ENCODE measurements at places on chromosomes 6 and 20. TPM values are rescaled to one million over a fixed set of nuclear protein-coding genes. Genes with fewer than 3 reads are reported as not detected.

GRCh38 chr20:36454698-36455427 lies 86.5 kb upstream of the MYL9 start:
- DNase-seq = no peak

GRCh38 chr6:72406517-72406916 lies 215.3 kb upstream of the KCNQ5 start:
- no peak for DNase-seq

DNA sequence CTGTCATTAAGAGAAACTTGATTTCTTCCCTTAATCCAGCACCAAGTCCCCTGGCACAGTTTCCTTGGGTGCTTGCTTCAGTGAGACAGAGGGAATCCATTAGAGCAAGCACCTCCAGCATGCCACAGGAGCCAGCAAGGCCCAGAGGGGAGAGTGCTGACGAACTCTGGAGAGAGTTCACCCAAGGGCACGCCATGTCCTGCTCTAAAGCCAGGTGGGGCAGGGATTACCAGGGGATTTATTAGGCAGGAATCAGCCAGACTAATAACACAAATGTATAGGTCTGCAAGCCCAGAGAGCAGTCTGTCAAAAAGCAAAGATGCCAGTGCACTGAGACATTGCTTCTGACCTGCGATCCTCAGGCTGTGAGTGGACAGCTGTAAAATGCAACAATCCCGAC lies 155.4 kb upstream of the SYNDIG1 start:
- no peak for DNase-seq

DNA sequence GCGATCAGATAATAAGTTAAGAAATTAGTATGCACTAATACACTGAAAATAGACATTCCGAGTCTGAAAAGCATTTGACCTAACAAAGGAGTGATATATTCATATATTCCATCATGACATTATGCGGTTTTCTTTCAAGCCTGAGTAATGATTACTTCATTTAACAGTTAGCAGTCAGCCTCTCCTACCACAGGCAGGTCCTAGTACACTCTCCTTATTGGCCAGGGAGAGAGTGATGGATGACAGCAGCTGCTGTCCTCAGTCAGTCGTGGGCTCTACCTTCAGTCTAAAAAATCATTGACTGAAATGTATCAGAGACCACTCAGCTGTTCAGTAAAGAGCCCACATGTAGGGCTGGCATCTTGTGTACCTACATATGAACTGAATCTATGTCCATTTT lies 33.2 kb upstream of the VGLL2 start:
- DNase-seq = no peak

DNA sequence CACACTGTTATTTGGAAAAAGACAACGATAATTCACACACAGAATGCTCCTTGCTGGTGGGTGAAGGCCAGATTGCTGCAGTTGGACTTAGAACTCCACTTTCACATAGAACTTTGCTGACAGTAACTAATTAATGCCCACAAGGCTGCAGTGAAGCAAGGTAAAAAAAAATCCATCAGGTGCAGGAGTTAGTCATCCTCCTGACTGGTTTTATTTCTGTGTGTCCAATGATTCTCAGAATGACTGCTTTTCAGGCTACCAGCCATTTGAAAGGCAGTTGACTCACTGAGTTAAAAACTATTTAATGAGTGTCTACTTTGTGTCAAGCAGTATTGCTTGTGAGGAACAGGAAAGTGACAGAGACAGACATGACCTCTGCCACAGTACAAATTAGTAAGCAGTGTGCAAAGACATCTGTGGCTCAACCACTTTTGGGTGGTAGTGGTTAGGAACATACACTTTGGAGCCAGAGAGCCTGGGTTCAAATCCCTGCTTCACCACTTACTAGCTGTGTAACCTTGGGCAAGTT lies 41.9 kb downstream of the ELOVL5 start:
- DNase-seq = no peak

- no peak for DNase-seq
These were observed 81.7 kb downstream of the THBS2 start for GRCh38 chr6:169171951-169172350.

GRCh38 chr6:3438190-3439167 lies 18.4 kb downstream of the SLC22A23 start:
- peak; percentile 91 for DNase-seq

DNA sequence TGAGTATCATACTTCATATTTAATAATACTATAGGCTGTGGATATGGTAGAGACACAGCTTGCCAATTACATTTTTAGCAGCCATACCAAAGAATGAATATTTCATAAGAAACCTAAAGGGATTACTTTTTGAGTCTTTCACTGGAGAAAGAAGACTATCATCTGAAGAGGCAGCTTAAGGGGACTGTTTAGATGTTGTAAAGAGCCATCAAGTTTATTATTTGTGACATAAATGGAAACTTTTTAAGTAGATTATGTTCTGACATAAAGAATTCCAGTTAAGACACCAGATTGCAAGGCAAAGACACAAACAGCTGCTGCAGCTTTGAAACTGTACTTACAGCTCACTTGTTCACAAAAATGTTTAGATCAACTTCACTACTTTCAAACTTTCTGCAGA lies 429.4 kb downstream of the TFAP2A start:
- DNase-seq = no peak

DNA sequence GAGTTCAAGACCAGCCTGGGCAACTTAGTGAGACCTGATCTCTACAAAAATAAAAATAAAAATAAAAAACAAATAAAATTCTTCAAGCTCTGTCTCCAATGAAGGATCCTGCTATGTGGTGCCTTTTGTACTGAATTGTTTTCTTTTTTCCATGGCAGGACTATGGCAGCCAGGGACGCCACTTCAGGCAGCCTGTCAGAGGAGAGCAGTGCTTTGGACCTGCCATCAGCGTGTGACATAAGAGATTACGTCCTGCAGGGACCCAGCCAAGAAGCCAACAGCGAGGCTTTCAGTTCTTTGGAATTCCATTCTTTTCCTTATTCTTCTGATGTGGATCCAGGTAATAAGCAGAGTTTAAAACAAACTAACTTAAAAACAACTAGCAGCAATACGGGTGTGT lies 22.5 kb downstream of the SHLD1 start:
- no peak for DNase-seq

DNA sequence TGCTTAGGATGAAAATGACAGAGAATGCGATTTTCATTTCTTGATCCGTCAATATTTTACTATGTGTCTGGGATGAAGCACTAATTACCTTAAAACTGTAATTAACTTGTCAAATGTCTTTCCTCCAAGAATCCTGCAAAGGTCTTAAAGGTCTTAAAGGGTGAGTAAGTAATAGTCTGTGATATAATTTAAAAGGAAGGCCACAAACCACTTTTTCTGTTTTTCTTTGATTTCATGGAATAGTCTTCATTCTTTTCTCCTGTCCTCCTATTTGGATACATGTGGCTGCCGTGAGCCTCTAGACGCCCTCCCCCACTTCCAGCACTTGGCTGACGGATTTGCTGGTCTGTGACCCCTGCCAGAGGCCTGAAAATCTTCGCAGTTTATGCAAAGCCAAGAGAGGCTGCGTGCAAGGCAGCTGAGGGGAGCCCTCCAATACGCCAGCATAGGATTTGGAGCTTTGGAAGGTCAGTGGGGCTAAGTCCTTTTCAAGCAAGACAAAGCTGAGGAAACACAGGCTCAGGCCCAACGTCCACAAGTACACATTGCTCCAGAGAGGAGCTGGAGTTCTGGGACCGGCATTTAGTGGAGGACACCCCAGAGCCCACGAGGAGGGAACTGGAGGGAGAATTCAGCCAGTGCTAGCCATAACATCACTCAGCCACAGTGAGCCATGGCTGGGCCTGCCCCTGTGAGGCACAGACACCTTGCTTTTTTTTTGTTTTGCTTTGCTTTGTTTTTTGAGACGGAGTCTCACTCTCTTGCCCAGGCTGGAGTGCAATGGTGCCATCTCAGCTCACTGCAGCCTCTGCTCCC lies 382.6 kb downstream of the SMOC2 start:
- DNase-seq = no peak

Gene ENPP5
- total RNA-seq = 0.89 TPM

Gene RNF146
- total RNA-seq = 18.9 TPM

Gene ANKRD66
- not detected for total RNA-seq

Gene TRIM10
- total RNA-seq = not detected

Gene PDYN
- not detected for total RNA-seq

Gene ELMO2
- total RNA-seq = 43.7 TPM

Gene PRPH2
- not detected for total RNA-seq

Gene CYP21A2
- total RNA-seq = 0.48 TPM

Gene PHF20
- total RNA-seq = 15.0 TPM

Gene GFOD1
- total RNA-seq = 0.82 TPM

Gene EDN3
- total RNA-seq = not detected

Gene HLA-DPA1
- 5.2 TPM for total RNA-seq

Gene ADGB
- total RNA-seq = not detected

All from H4 (cell line).